GM12865 (cell line): ENCODE measurements at places on chromosomes 11 and 22.
A peak's percentile ranks its signal among the peaks of the same experiment; 100 is the strongest.

DNA sequence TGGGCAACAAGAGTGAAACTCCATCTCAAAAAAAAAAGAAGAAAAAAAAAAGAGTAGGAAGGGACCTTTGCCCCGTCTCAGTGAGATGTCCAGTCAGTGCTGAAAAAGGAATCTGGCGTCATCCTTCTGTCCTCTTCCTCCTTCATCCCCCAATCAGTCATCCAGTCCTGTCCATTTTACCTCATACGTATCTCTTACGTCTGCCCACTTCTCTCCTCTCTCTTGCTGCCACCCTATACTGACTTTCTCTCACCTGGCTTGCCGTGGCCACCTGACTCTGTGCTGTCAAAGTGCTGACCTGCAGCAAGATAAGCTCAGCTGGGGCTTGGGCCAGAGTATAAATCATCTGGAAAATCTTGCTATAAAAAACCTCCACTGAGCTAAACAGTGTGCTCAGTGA is 13.6 kb downstream of the SEPTIN3 start:
- DNase-seq, result no peak

GRCh38 chr11:134499990-134500389 is 87.9 kb upstream of the B3GAT1 start:
- DNase-seq, result no peak

DNA sequence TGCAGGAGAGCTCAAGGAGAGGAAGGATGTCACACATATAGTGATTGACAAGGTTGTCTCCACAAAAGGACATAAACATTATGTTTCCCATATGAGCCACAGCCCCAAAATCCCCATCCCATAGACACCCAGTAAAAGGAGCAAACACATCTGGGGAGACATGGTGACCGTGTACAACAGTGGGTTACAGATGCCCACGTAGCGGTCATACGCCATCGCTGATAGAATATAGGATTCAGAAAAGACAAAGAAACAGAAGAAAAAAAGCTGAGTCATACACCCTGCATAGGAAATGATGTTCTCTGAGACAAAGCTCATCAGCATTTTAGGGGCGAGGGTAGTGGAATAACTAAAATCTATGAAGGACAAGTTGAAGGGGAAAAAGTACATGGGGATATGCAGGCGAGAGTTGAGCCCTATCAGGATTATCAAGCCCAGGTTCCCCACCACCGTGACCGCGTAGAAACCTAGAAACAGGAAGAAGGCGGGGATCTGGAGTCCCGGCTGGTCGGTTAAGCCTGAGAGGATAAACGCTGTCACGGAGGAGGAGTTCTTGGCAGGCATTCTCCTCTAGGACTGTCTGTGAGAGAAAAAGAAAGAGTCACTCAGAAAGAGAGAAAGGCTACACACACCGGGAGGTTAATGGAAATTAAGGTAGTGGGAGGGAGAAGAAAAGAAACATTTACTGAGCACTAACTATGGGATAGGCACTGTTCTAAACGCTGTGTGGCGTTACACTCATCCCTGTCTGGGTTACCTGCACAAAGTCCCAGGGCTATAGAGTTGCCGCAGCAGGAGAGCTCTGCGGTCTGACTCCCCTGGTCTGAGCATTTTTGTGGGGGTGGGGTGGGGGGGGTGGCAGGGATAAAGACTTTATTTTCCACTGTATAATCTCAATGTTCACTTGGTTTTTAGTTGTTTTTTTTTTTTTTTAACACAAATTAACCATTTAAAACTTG is 36.1 kb upstream of the OR8B8 start:
- peak; percentile 9 for DNase-seq

DNA sequence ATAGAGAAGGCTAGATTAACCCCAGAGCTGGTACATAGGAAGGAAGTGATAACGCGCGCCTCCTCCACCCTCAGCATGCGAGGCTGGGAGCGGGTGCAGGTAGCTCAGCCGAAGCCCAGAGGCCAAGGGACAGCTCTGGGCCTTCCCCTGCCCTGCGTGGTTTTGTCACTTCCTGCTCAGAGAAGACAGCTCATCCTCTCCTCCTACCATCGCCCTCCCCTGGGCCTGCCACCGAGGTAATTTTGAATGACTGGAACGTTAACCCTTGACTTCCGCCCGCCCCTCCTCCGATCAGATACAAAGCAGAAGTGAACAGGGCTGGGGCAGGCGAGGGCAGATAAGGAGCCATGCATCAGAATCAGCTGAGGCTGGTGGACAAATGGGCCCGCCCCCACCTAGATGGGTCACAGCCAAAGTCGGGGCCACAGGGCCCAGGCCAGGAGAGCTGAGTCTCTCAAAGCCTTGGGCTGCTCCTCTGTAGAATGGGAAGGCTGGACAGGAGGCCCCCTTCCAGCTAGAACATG is 1.6 kb downstream of the RAC2 start:
- peak; percentile 95 for DNase-seq

- no peak for DNase-seq
Observed at GRCh38 chr11:79189601-79190000, 251.2 kb downstream of the TENM4 start.

DNA sequence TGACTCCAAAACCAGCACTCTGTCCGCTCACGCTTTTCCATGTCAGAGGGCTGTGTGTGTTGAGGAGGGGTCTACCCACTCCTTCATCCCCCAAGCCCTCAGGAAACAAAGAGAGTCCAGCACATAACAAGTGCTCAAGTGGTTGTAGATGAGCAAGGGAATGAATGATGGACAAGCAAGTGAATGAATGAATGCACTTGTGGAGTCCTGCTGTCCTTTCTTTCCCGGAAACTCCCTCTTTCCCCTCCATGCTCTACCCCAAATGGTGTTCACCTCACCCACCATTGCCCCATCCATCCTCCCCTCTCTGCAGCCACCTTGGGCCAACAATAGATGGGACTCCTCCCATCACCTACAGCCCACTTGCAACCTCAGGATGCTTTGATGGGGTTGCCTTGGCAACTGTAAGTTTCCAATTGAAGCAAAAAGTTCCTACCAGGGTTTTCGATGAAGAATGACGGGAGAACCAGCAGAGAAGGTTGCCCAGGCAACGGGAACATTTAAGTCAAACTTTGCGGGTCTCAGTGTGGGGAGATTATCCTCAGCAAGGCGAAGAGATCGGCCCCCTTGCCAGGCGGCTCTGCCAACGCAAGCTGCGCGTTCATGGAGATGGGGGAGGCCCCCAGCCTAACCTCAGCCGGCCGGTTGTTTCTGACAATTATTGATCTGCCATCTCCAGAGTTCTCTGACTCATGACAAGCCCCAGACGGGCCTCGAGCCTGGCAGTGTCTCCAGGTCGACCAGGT is 51.1 kb downstream of the MCM5 start:
- no peak for DNase-seq

- no peak for DNase-seq
Observed at GRCh38 chr11:120123946-120124345, 14.0 kb downstream of the TRIM29 start.
